ENCODE measurements at places on chromosomes 1 and 21.

DNA sequence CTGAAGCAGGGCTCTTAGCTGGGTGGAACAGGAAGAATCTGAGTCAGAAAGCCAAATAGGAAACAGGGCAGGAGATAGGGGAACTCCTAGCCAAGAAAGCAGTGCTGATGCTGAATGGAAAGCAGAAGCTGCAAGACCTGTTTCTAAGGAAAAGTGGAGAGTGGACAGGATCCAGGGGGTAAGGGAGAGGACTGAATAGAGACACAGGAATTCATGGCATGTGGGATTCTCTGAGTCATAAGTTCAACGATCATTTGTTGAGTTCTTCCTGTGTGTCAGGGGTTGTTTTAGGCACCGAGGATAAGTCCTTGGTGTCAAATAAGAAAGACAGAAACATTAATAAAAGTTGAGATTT is 153.8 kb upstream of the FGGY start:
- H3K27me3 ChIP-seq = no peaks in the 10 kb centered on the region
- H3K4me3 ChIP-seq = no peak overlapping the region
- H3K4me1 ChIP-seq = peaks cover 8% of the 10 kb centered on the region
- no peak overlapping the region for H3K27ac ChIP-seq
- peaks cover 2% of the 10 kb centered on the region for H3K36me3 ChIP-seq
- DNase-seq = no peak

GRCh38 chr1:197356723-197357533 is 88.9 kb downstream of the CRB1 start:
- no peaks in the 10 kb centered on the region for H3K4me1 ChIP-seq
- no peaks in the 10 kb centered on the region for H3K27me3 ChIP-seq
- H3K4me3 ChIP-seq = no peak overlapping the region
- no peaks in the 10 kb centered on the region for H3K36me3 ChIP-seq
- no peak overlapping the region for H3K27ac ChIP-seq
- DNase-seq = no peak

- peaks cover 29% of the 10 kb centered on the region for H3K27me3 ChIP-seq
- no peaks in the 10 kb centered on the region for H3K4me1 ChIP-seq
- H3K4me3 ChIP-seq = no peak overlapping the region
- H3K36me3 ChIP-seq = no peaks in the 10 kb centered on the region
Measured at GRCh38 chr1:30123896-30124295, 599.5 kb downstream of the MATN1 start.

GRCh38 chr1:84991097-84991920 is 5.6 kb downstream of the MCOLN2 start:
- no peaks in the 10 kb centered on the region for H3K27me3 ChIP-seq
- peak overlapping the region; percentile 85 for H3K27ac ChIP-seq
- peak overlapping the region; percentile 65 for H3K4me3 ChIP-seq
- peaks cover 60% of the 10 kb centered on the region for H3K4me1 ChIP-seq
- no peak for DNase-seq

DNA sequence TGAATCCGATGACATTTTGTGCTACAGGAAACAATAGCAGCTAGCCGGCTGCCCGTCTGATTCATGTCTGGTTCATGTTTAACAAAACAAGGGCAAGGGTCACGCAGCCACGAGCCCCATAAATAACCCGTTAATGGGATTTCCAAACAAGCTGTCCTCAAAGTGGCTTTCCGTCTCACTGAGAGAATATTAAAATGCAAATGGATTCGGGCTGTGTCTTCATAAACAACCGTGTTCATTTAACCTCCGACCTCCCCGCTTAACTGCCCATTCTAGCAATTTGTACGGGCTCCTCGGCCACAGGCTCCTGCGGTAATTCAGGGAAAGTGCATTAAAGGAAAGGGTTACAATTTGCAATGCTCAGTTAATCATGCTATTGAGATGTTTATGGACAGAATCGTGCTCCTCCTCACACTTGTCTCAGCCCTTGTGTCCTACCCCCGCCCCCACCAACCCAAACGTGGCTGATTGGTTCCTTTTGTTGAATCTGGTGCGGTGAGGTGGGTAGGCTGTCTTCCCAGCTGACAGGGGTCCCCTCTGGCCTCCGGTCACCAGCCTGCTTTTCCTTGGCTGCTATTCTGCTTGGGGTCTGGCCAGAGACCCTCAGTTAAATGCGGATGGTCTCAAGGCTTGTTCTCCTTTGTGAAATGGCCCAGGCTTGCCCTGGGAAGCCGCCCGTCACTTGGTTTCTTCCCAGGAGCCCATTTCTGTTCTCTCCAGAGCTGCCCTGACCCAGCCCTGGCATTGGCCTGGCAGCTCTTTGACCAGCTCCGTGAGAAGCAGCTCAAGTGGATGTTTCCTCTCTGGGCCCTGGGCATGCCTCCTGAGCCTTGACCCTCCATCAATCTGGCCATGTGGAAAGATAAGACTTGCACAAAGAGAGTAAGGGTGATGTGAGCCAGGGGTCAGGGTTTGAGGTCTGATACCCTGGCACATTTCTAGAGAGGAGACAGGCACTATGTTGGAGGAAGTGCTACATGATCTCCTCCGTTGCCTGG is 200.7 kb upstream of the POU3F1 start:
- H3K4me3 ChIP-seq = no peak overlapping the region
- H3K4me1 ChIP-seq = no peaks in the 10 kb centered on the region
- peaks cover 1% of the 10 kb centered on the region for H3K36me3 ChIP-seq
- H3K27ac ChIP-seq = no peak overlapping the region

GRCh38 chr1:12005488-12006166 is 13.7 kb upstream of the MIIP start:
- H3K4me3 ChIP-seq = no peak overlapping the region
- no peaks in the 10 kb centered on the region for H3K4me1 ChIP-seq
- no peaks in the 10 kb centered on the region for H3K27me3 ChIP-seq
- no peak for DNase-seq
- H3K36me3 ChIP-seq = peaks cover 67% of the 10 kb centered on the region
- H3K27ac ChIP-seq = no peak overlapping the region

DNA sequence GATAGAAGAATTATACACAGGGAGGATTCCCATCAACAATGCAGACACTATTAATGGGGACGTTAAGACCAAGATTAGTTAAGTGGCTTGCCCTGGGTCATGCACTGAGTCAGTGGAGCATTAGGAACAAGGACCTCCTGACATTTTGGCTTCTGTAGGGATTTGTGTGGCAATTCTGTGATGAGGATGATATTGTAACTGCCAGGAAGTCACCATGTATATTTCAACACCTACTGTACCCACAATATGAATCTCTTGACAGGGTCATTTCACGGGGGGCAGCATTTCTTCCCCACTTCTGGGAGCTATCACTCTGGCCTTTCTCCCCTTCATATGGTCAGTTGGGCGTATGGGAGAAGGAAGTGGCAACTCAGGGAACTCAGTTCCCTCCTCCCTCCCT is 134.9 kb downstream of the RUNX1 start:
- H3K4me1 ChIP-seq = peaks cover 65% of the 10 kb centered on the region
- no peaks in the 10 kb centered on the region for H3K27me3 ChIP-seq
- DNase-seq = no peak
- no peak overlapping the region for H3K4me3 ChIP-seq
- no peak overlapping the region for H3K27ac ChIP-seq
- H3K36me3 ChIP-seq = peaks cover 16% of the 10 kb centered on the region

- H3K4me1 ChIP-seq = no peaks in the 10 kb centered on the region
- H3K36me3 ChIP-seq = no peaks in the 10 kb centered on the region
- no peaks in the 10 kb centered on the region for H3K27me3 ChIP-seq
- no peak for DNase-seq
- no peak overlapping the region for H3K4me3 ChIP-seq
Measured at GRCh38 chr1:220976390-220976789, 97.1 kb downstream of the HLX start.

GRCh38 chr1:68495532-68495931 is 1.4 kb downstream of the DEPDC1 start:
- peaks cover 4% of the 10 kb centered on the region for H3K36me3 ChIP-seq
- H3K4me1 ChIP-seq = peaks cover 44% of the 10 kb centered on the region
- no peak overlapping the region for H3K27ac ChIP-seq
- no peaks in the 10 kb centered on the region for H3K27me3 ChIP-seq
- H3K4me3 ChIP-seq = peak overlapping the region; percentile 82
- DNase-seq = no peak

DNA sequence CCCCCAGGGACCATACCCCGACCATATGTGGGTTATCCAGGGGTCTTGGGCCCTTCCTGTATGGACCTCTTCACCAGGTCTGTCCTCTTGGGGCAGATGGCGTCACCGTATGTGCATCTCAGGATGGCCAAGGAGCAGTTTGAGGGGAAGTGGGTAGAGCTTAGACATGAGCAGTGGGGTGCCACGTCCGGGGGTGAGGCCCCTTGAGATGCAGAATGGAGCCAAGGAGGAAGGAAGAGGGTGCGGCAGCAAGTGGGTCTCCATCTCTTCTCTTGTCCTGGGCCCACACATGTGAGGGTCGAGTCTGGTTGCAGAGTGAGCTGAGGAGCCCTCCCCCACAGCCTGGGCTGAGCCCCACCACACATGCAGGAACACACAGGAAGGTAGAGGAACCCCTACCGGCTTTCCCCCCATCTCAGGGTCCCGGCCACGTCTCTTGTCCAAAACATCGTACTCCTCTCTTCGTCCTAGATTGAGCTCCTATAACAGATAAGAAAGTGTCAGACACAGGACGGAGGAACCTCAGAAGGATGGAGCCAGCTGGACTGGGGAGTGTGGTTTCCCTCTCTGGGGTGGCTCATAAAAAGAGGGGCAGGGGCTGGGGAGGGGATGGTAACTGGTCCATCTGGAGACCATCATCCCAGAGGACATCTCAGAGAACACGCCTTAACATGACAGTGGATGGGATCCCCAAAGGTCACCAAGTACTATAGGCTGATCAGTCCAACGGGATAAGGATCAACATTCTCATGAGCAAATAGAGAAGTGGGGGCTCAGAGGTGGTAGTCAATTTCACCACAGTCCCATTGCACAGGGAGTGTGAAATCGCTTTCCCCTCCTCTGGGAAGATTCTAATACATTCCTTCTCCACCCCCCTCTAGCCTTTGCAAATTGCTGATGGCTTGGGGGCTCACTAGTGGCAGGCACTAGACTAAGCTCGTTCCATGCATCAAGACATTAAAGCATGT is 79.9 kb downstream of the CD247 start:
- no peak for DNase-seq
- peak overlapping the region; percentile 92 for H3K27ac ChIP-seq
- H3K4me3 ChIP-seq = peak overlapping the region; percentile 66
- peaks cover 69% of the 10 kb centered on the region for H3K4me1 ChIP-seq
- no peaks in the 10 kb centered on the region for H3K27me3 ChIP-seq

DNA sequence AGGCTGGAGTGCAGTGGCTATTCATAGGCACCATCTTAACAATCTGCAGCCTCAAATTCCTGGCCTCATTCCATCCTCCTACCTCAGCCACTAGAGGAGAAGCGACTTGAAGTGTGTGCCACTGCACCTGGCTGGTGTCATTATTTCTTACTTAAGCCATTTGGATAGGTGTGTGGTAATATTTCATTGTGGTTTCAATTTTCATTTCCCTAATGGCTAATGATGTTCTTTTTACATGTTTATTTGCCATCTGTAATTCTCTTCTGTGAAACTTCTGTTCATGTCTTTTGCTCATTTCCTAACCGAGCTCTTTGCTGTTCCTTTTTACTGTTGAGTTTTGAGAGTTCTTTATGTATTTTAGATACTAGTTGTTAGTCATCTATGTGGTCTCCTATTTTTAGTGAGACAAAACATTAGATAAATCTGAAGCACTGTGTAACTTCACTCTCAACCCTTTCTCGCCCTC is 66.8 kb downstream of the SLC27A3 start:
- no peak overlapping the region for H3K27ac ChIP-seq
- H3K4me3 ChIP-seq = no peak overlapping the region
- no peak for DNase-seq
- H3K4me1 ChIP-seq = peaks cover 31% of the 10 kb centered on the region

- no peak overlapping the region for H3K4me3 ChIP-seq
- DNase-seq = no peak
- H3K4me1 ChIP-seq = no peaks in the 10 kb centered on the region
- no peak overlapping the region for H3K27ac ChIP-seq
- no peaks in the 10 kb centered on the region for H3K36me3 ChIP-seq
Measured at GRCh38 chr1:48687282-48688045, 89.2 kb downstream of the BEND5 start.

DNA sequence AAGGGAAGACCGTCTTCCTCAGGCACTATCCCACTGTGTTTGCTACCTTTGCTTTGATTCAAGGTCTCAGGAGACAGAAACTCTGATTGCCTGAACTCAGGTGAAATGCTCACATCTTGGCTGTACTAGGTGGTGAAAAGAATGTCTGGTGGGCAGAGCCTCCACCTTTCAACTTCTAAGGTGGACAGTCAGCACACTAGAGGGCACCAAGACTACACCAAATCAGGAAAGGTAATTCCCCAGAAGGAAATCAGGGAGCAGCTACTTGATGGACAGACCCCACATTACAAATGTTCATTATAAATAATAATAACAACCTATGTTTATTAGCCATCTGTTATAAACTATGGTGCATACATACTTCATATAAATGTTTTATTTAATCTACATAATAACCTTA is 220.9 kb downstream of the ATG4C start:
- no peaks in the 10 kb centered on the region for H3K36me3 ChIP-seq
- no peak overlapping the region for H3K4me3 ChIP-seq
- no peak for DNase-seq
- no peak overlapping the region for H3K27ac ChIP-seq

- peaks cover 74% of the 10 kb centered on the region for H3K4me1 ChIP-seq
- DNase-seq = no peak
- no peaks in the 10 kb centered on the region for H3K27me3 ChIP-seq
- peak overlapping the region; percentile 41 for H3K27ac ChIP-seq
Measured at GRCh38 chr1:167514288-167514687, 4.0 kb downstream of the CD247 start.

DNA sequence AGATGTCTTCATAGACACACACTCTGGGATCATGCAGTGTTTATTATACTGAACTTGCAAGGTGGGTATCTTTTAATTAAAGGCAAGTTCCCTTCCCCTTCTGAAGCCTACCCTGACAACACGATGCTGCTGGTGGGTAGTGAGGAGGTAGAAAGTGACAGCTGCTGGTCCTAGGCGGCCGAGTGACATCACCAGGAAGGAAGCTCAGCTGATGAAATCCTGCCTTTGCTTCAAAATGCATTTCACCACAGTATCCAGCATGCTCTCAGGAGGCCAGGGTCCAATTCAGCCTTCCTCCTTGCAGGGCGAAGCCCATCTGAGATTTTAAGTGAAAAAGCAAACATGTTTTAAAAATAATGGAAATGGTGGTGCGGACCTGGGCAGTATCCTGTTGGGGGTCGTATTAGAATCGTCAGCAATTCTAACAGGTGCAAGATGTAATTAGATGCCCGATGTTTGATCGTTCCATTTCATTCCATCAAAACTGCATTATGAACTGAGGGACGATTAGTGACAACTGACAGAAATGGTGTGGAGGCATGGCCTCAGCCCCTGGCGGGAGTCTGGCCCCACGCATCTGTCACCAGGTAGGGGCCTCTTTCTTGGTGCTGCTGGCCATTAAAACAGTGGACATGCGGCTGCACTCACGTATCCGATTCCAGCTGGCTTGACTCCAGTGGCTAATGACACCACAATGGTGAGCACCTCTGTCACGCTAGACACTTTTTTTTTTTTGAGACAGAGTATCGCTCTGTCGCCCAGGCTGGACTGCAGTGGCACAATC is 324.8 kb upstream of the C1orf174 start:
- no peaks in the 10 kb centered on the region for H3K4me1 ChIP-seq
- H3K27me3 ChIP-seq = peaks cover 39% of the 10 kb centered on the region
- no peaks in the 10 kb centered on the region for H3K36me3 ChIP-seq
- no peak for DNase-seq
- no peak overlapping the region for H3K4me3 ChIP-seq

GRCh38 chr1:3825356-3825755 is 29.1 kb upstream of the LRRC47 start:
- H3K27me3 ChIP-seq = no peaks in the 10 kb centered on the region
- H3K36me3 ChIP-seq = peaks cover 25% of the 10 kb centered on the region
- H3K4me3 ChIP-seq = no peak overlapping the region
- DNase-seq = no peak

GRCh38 chr1:157691285-157691920 is 9.2 kb downstream of the FCRL3 start:
- H3K27ac ChIP-seq = peak overlapping the region; percentile 35
- H3K4me1 ChIP-seq = peaks cover 79% of the 10 kb centered on the region
- H3K36me3 ChIP-seq = peaks cover 65% of the 10 kb centered on the region
- peak overlapping the region; percentile 16 for H3K4me3 ChIP-seq
- no peak for DNase-seq
